ENCODE measurements at places on chromosomes 13 and 19.

GRCh38 chr19:56137405-56137804, 3.7 kb upstream of the ZNF444 start:
- DNase-seq = no peak

DNA sequence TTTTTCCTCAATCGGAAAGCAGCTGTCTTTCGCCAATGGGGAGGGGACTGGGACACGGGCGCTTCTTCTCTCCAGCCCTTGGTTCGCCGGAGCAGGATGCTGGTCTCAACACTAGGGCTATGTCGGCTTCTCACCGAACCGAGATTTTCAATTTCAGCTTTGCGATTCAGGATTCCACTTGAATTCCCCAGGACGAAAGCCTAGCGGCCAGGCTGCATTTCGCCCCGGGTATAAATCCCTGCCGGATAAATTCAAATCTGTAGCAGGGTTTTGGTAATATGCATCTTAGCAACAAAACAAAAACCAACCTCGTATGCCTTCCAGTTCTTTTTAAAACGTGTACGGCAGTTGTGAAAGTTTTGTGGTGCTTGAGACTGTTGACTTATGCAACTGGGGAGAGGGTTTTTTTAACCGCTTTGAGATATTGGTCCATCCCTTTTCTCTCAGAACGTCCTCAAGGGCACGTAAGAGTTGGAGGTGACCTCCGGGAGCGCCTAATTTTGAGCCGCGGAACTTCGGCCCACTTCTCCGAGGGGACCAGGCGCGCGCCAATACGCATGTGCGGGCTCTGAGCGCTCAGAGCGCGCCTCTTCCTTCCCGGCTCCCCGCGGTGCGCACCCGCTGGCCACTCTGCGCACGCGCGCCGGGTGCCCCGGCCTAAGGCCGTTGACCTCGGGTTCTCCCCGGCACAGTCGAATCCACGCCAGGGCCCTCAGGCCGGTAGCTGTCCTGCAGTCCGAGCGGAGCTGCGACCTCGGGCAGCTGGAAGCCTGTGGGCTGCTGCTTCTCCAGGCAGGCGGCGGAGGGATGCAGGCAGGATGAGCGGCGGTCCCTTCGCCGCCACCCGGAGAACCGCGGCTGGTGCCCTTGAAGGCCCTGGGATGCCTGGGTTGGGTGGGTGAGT, 7.6 kb downstream of the POU4F1 start:
- DNase-seq = no peak

GRCh38 chr19:2426611-2427428, 566 bp downstream of the TIMM13 start:
- peak; percentile 51 for DNase-seq

DNA sequence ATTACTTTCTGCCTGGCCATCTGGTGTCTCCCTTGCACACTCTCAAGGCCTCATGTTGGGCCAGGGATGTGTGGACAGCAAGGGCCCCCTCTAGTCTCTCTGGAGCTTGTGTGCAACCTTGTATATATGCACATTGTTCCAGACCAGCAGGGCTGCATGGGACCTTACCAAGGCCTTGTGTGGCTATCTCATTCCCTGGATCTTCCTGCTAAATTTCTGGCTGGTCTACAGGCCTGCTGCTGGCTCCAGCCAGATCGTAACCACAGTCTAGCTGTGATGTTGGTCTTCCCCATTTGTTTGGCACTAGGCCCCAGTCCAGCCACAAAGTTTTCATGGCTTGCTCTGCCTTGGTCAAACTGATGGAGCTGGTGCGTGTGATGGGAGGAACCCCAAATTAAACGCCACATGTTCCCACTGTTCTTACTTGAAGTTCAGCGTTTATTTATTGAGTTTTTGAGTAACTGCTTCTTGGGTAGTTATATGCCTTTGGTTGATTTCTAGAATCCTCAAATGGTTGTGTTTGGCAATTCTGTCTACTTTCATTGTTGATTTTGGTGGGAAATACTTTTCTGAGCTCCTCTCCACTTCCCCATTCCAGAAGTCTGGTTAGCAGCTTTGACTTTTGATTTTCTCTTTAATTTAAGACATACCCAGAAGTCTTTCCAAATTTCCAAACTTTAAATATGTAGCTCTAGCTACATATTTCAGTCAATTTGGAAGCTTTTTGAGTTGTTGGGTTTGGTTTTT, 56.4 kb downstream of the SIPA1L3 start:
- no peak for DNase-seq

GRCh38 chr13:84607261-84608013, 725.2 kb upstream of the SLITRK1 start:
- DNase-seq = no peak

- no peak for DNase-seq
Observed at GRCh38 chr13:93344048-93344705, 117.6 kb downstream of the GPC6 start.

GRCh38 chr13:38796890-38797289, 110.0 kb downstream of the FREM2 start:
- DNase-seq = no peak

DNA sequence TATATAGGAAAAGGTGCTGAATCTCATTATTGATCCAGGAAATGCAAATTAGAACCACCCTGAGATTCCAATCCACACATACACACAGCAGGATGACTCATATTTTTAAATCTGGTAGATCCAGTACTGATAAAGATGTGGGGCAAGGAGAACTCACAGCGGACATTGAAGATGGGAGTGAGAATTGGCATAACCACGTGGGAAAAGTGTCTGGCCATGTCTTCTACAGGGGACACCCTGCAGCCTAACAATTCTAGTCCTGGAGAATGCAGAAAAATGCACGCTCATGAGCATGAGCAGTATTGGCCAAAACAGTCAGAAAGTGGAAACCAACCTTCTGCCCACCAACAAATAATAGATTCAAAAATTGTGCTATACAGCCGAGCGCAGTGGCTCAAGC, 13.5 kb upstream of the BCL3 start:
- DNase-seq = no peak

DNA sequence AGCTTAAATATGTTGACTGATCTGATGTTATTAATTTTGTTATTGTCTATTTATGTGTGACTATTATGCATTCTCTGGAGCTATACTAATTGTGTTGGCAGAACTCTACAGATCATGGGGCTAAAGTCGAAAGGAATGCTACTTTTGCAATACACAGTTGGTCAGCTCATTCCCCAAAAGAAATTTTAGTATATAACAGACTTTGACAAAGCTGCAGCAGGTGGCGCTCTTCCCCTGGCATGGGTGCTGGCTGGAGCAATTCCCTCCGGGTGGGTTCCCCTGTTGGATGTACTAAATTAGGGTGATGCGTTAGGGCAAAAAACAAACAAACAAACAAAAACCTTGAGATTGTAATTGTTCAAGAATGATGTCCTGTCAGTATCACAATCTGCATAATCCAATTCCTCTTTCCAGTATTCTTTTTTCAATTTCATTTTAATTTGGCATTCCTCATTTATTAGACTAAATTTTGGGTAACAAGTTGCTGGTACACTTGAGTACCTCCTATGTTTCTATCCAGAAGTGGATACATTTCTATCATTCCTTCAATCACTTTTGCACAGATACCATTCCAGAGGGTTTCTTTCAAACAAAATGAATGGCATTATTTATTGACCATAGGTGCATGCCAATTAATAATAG, 322.8 kb upstream of the EDNRB start:
- DNase-seq = no peak

DNA sequence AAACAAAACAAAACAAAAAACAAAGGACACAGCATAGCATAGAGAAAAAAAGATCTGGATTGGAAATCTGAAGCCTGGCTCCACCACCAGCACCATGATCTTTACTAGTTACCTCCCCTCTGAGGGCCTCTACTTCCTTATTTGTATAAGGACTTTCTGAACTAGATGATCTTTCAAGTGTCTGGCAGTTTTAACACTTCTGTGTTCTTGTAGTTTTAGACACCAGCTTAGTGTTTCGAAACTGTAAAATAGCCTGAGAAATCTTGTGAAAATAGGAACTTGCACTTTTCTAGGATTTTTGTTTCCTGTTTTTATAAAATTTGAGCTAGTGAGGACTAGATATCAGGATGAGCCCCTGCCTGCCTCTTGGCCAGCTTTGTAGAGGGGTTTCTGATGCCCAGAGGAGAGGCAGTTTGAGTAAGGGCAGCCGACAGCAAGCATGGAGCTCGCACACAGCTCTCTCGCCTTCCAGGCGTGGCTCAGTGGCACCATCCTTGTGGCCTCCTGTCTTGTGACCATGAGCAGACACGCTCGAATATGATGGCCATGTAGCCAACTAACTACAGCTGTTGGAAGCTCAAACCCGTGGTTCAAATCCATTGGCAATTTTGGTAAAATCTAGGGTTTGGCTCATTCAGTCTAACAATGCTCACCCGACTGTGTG, 319.0 kb downstream of the KCNRG start:
- no peak for DNase-seq

GRCh38 chr13:102487330-102487729, 85.5 kb upstream of the FGF14 start:
- no peak for DNase-seq

GRCh38 chr13:36418022-36418805, 14.1 kb upstream of the CCNA1 start:
- peak; percentile 23 for DNase-seq

DNA sequence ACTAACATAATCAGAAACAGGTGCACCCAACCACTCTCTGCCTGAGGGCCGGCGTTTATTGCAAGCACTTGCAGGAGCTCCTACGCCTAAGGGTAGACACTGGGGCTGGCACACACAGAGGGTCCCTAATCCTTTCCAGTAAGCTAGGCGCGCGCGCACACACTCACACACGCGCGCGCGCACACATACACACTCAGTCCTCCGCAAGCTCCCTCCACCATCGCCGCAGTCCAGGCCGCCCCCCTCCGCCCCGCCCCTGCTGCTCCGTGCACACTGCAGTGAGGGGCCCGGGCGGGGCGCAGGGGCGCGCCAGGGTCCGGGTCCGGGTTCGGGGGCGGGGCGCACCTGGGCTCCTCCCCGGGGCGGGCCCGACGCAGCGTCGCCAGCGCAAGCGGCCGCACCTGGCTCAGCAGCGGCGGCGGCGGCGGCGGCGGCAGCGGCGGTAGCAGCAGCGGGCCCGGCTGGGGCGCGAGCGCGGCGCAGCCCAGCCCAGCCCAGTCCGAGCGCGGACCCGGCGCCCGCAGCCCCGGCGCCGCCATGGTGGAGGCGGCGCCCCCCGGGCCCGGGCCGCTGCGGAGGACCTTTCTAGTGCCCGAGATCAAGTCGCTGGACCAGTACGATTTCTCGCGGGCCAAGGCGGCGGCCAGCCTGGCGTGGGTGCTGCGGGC, at the start of gene CAMSAP3:
TSS of gene CAMSAP3 (plus strand) at position 398 of the 668 bp plus-strand sequence. CDS start at position 538, 140 bp downstream.
- DNase-seq = no peak

- no peak for DNase-seq
Observed at GRCh38 chr13:95552208-95552538, 347 bp upstream of the CLDN10 start.

GRCh38 chr13:45437947-45438346, 19.8 kb upstream of the SLC25A30 start:
- DNase-seq = no peak

GRCh38 chr19:17406046-17406886, 836 bp upstream of the BST2 start:
- peak; percentile 83 for DNase-seq

DNA sequence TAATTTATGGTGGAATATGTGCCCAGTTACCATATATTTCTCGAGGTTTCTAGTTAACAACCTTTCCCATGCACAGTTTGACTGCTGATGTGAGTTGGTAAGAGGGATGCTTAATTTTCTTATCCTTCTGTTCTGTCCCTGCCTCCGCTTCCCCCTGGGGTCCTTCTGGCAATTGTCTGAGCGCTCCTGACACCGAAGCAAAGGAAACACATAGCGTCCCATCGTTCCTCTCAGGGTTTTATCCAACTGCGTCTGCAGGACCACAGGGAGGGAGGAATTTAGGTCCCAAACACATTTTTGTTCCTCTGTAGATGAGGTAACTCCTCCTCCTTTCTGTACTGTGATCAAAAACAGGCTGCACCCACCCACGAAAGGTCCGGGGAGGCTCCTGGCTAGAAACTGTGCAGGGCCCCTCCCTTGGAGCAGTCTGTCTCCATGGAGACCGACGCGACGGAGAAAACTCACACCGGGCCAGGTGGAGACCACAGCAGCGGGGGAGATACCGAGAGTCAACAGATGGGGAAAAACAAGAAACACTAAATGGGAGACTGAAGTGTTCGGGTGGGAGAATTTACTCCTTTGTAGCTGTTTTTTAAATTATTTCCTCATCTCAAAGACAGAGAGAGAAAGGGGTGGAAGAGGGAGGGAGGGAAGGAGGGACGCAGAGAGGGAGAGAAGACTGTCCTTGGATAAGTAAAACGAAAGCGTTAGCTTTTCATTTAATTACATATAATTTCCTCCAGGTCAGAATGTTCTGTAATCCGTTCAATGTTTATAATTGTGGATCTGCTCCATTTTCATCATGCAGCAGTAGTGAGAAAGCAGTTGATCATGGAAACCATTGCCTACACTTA, 191.8 kb upstream of the NBEA start:
- no peak for DNase-seq

DNA sequence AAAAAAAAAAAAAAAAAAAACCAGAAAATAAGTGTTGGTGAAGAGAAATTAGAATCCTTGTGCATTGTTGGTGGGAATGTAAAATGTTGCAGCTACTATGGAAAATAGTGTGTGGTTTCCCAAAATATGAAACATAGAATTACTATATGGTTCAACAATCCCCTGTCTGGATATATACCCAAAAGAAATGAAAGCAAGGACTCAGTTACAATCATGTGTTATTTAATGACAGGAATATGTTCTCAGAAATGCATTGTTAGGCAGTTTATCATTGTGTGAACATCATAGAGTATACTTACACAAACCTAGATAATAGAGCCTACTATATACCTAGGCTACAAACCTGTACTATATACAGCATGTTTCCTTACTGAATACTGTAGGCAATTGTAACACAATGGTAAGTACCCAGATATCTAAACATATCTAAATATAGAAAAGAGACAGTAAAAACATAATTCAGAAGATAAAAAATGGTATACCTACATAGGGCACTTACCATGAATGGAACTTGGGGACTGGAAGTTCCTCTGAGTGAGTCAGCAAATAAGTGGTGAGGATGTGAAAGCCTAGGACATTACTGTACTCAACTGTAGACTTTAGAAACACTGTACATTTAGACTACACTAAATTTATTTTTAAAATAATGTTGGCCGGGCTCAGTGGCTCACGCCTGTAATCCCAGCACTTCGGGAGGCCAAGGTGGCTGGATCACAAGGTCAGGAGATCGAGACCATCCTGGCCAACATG, 25.7 kb upstream of the SLC7A1 start:
- no peak for DNase-seq

- DNase-seq = no peak
Observed at GRCh38 chr13:45827318-45827717, 24.2 kb downstream of the SIAH3 start.

All from activated naive CD4-positive, alpha-beta T cell treated with anti-CD3 and anti-CD28 coated beads, Interleukin-2, amount 50 U/mL, for 72 hours (primary cell).